ENCODE measurements at places on chromosomes 16 and 17. TPM values are rescaled to one million over a fixed set of nuclear protein-coding genes. Genes with fewer than 3 reads are reported as not detected.

DNA sequence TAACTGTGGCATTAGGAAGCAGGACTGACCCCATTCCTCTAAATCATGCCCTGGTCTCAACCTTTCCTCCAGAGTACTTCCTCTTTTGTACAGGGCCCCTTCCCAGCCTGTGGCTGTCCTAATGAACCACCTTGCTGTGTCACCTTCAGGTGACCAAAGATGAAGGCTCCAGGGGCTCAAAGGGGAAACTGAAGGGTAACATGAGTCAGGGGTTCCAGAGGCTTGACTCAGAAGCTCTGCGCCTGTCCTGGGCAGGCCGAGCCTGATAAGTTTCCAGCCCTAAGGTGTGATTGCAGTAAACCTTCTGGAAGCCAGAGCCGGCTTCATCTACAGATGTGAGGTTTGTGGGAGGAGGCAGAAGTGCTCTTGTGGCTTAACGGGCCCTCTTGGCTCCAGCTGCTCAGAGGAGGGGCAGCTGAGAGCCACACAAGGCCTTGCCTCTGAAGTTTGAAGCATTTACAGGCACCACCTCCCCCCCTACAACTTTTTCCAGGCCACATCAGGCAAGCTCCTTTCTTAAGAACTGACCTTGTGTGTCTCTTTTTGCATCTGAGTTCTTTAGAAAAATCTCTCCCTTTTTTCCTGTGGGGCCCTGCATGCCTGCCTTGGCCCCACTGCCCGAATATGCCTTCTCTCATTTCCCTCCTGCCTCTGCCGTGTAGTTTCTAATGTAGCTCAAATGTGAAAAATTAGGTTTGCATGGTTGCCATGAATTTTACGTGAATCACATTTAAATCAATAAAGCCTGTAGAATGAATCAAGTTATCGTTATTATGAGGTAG lies 149.9 kb downstream of the CLEC16A start:
- DNase-seq = no peak

The CCL22 gene
- total RNA-seq = not detected

GRCh38 chr16:82990155-82990554 lies 363.4 kb downstream of the CDH13 start:
- DNase-seq = no peak

GRCh38 chr17:8029121-8029520 lies 9.7 kb upstream of the ALOX15B start:
- no peak for DNase-seq

- DNase-seq = no peak
Measured at GRCh38 chr16:10906914-10907756, 30.1 kb downstream of the CIITA start.

The PIK3R5 gene
- total RNA-seq = not detected
